ENCODE measurements at places on chromosomes 3 and 15.

DNA sequence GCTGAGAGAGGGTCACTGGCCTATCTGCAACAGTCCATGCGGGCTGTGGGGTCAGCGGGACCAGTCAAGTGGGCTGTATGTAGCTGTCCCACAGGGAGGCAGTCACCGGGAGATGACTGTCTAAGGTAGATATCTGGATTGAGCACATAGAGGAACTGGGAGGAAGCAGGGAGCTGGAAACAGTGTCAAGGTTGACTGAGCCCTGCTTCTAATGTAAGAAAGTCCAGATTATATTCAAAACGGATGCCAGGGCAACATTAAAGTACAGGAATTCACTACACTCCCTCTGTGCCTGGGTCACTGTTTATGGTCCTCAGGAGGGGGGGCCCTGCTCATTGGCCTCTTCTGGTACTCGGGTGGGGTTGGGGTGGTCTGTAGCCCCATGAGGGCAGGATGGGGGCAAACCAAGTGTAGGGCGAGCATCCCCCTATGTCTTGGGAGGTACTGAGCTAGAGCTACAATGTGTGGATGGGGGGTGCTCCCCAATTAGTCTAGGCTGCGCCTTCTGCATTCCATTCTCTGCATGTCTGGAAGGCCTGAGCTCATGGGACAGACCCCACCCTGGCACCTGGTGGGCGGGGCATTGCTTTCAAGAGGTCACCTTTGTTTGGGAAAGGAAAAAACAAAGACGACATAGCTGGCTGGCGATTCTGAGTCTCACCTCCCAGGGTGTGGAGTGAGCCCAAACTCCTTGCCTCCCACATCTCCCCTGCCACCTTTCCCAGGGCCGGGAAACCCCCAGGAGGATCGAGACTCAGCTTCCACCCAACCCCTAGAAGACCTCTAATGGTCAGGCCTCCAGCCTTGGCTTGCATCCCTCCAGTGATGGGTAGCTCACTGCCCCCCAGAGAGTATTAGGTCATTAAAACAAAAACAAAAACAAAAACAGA is 45.1 kb upstream of the C15orf39 start:
- no peak for DNase-seq

GRCh38 chr3:42822828-42823227 is 13.6 kb downstream of the ACKR2 start:
- no peak for DNase-seq

DNA sequence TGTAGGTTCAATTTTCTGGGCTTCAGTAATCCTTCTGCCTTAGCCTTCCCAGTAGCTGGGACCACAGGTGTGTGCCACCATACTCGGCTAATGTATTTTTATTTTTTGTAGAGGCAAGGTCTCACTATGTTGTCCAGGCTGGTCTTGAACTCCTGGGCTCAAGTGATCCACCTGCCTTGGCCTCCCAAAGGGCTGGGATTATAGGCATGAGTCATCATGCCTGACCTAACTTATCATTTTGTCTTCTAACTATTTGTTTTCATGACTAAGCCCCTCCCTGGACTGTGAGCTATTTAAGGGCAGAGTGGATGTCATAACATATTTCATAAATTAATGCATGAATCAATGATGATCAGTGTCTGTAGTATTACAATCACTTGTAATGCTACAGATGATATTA is 56.1 kb upstream of the PIAS1 start:
- no peak for DNase-seq

DNA sequence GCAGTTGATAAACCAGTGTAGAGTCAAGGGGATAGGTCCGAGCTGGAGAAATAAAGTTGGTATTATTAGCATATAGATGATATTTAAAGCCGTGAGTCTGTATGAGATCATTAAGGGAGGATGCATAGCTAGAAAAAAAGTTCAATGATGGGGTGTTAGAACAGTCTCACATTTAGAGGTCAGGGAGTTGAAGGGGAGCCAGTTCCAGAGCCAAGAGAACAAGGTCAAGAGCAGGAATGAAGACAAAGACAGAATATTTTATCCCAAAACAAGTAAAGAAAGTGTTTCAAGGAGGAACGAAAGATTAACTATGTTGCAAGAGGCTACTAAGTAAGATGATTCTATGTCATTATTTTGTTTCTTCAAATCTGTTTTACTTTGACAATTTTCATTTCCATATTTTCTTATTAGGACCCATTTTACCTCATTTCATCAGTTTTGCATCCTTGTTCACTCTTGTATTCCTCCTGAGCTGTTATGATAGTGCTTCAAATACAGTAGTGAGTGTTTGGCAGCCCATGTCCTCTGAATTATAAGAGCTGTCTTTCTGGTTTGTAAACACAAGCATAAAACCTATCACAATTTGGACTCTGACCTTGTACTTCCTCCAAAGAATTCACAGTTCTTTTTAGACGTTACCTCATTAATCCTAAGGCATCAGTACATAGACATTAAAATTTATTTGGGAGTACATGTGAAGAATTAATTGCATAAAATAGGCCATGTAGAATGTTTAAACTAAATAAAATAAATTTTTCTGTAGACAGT is 695.7 kb upstream of the NECTIN3 start:
- DNase-seq, result no peak

- no peak for DNase-seq
These were observed 8.5 kb upstream of the PLXND1 start for GRCh38 chr3:129614927-129615363.

DNA sequence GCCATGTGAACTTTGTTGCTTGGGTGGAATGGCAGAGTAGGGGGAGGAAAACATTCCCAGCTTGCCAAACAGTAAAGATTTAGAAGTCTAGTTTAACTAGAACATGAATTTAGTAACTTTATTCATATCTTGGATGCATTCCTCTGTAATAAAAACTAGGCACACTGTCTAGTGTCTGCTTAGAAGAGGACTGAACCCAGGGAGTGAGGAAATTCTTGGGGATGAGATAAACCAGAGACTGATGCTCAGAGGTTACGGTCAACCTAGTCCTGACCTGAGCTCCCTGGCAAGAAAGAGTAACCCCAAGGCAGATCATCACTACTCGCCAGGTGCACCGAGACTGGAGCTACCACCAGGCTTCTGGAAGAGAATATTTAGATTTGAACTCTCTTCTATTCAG is 58.2 kb downstream of the SNRK start:
- no peak for DNase-seq

DNA sequence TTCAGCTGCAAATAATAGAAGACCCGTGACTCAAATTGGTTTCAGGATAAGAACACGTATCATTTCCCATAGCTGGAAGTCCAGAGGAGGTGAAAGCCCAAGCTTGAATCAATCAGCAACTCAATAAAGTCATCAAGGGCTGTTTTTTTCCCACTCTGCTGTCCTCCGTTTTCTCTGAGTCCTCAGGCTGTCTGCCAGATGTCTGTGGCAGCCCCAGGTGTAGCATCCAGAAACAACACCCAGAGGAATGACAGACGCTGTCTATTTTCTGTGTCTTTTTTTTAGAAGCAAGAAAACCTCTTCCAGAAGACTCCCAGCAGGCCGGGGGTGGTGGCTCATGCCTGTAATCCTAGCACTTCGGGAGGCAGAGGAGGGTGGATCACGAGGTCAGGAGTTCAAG is 204.4 kb downstream of the FAM43A start:
- no peak for DNase-seq

- peak; percentile 74 for DNase-seq
These were observed at the start of gene DNAH12 for GRCh38 chr3:57544181-57545125. Gene DNAH12 (minus strand): TSS chr3:57544344. CDS start chr3:57542870, 1,474 bp downstream.

GRCh38 chr3:9855594-9855993 is 11.8 kb upstream of the RPUSD3 start:
- DNase-seq, result no peak

- no peak for DNase-seq
These were observed 76.3 kb upstream of the TTBK2 start for GRCh38 chr15:42996871-42997270.

DNA sequence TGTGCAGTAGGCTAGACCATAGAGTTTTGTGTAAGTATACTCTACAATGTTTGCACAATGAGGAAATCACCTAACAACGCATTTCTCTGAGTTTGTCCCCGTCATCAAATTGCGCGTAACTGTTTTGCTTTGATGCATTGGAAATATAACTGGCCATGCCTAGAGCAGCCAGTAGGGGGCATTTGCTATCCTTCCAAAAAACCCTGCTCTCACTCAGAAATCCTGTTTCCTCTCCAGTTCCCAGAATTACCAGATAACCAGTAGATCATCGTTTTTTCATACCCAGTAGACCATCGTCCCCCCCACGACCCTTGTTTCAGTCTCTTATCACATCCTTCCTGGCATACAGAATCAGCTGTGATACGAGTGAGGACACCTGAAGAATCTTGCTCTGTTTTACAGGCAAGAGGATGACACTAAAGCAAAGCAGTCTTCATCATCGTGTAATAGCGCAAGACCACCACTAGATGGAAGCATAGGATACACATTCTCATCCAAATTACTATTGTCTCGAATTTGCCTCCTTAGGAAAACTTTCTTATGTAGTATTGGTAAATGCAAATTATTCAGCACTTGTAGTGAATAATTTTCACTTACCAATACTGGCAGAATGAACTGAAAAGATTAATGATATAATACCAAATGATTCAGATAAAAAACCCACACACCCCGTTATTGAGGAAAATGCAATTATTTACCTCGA is 4.4 kb upstream of the GABRR3 start:
- peak; percentile 87 for DNase-seq

DNA sequence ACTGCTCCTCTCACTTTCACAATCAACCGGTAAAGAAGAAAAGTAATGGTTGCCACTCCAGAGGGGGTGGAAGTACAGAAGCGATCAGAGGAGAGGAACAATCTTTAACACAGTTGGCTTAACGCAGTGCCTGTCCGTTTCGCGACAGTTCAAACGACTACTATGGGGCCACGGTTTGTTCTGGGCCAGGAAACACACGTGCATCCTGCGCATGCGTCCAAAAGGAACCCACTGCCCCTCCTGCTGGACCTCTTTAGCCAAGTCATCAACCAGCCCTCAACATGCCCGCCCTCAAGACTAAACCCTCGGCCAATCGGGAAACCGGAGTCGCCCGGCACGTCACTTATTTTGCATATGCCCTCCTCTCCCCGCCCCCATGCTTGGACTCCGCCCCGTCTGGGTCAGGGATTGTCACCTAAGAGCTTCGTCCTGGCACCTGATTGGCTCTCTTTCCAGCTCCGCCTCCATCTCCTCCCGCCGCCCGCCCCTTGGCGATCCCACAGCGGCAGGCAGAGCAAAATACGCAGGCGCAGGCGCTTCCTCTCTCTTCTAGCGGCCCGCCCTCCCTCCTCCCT is 345 bp upstream of the CDV3 start:
- DNase-seq, result peak; percentile 100

GRCh38 chr3:151058740-151059139 is 26.7 kb upstream of the MED12L start:
- DNase-seq, result no peak

DNA sequence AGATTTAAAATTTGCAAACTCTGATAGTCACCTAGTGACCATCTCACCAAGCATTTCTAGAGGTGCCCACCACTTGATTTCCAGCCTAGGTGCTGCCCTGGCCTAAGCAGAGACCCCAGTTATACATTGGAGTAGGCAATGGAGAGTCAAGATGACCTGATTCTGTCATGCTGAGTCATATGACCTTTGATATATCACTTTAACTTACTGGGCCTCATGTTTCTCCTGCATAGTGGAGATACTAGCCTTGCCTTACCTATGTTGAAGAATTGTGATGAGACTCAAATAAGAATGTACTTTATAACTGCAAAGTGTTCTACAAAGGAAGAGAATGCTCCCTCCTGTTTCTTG is 75.5 kb upstream of the XCR1 start:
- DNase-seq, result no peak

DNA sequence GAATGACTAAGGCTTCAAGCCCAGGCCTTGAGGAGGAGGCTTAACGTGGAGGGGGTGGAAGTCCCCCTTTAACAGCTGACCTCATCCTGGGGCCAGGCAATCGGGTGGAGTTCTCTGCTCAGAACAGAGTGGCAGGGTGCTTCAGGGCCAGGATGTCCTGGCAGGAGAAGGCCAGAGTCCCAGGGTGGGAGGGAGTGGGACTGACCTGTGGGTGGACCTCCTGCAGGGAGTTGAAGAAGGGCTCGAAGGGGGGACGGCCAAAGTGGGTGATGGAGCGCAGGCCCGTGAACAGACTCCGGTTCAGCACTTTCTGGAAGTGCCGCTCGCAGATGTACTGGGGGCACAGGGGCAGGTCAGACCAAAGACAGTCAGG is 19.6 kb downstream of the DUOX2 start:
- DNase-seq, result no peak

DNA sequence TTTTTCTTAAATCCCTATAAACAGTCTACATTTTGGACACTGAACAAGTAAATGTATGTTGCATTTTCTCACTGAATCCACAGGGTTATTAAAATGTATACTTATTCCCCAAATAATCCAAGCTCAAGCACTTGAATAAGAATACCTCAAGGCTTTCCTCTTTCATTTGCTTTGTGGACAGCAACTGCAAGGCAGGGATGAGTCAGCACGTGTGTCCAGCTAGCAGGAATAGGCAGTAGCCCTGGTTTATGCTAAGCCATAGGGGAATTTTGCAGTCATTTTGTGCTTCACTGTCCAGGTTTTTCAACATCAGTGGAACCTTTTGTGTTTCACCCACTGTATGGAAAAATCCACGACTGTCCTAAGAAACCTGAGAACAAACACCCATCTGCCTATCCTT is 96.7 kb upstream of the KCNMB2 start:
- DNase-seq, result no peak

DNA sequence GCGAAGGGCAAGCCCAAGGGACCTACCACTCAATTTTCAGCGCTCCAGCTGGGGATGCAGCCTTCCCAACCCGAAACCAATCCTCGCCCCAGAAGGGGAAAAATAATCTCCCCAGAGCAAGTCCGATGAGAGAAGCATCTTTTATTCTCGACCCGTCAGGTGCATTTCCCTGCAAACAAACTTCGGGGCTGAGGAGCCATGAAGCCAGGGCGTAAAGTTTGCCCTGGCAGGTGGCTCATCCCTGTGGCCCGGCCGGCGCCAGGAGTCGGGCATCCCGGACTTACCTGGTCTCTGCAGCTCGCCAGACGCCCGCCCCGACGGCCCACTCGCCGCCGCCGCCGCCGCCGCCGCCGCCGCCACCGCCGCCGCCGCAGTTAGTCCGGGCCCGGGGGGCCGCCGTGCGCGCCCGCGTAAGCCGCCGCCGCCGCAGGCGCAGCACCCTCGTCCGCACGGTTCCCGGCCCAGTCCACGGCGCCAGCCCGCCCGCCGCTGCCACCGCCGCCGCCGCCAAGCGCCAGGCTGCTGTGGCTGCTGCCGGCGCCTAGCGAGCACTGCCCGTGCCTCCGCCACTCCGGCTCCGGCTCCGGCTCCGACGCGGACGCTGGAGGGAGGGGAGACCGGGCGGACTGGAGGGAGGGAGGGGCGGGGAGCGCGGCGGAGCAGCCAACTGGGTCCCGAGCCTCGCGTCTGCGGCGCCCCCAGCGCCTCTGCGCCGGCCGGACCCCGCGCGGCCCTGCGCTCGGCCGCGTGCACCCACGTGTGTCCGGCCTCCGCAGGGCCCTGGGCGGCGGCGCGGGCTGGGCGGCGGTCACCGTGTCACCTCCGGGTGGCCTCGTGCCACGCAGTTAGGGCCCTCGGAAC is at the start of gene CNTN3:
TSS of gene CNTN3 (minus strand) at position 553 of the 861 bp plus-strand sequence. CDS start 93,547 bp downstream, outside the sequence.
- DNase-seq, result no peak

DNA sequence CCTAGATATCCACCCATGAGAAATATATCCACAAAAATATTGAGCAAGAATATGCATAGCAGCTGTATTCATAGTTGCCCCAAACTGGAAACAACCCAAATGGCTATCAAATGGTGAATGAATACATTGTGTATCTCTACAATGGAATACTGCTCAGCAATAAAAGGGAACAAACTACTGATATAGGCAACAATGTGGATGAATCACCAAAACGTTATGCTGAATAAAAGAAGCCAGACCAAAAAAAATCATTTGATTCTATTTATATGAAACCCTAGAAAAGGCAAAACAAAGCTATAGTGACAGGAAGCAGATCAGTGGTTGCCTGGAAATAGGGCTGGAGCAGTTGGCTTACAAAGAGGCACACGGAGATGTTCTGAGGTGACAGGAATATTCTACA is 15.5 kb upstream of the CMTM7 start:
- no peak for DNase-seq

Measured in right renal cortex interstitium (tissue), 3 donors.